CD8-positive, alpha-beta memory T cell (primary cell): ENCODE measurements at places on chromosomes 1 and 21.

GRCh38 chr1:169118227-169118626, 11.7 kb downstream of the ATP1B1 start:
- DNase-seq: no peak

GRCh38 chr1:23899070-23899469, 14.1 kb downstream of the CNR2 start:
- no peak for DNase-seq

DNA sequence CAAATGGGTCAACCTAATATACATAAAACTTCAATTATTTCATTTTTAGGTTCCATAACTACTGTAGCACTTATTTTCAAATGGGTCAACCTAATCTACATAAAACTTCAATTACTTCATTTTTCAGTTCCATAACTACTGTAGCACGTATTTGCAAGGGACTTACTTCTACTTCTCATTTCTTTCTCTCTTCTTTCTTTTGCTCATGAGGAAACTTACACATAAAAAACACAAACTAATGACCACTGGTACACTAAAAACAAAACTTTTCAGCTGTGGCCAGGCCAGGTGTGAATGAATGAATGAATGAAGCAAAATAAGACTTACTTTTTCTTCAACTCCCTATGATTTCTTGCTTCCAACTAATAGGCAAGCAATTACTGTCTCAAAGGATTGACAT, 11.7 kb downstream of the SYDE2 start:
- no peak for DNase-seq

GRCh38 chr1:40783001-40783905, at the start of gene KCNQ4:
KCNQ4 (plus strand) TSS chr1:40783787; CDS start chr1:40784094, 307 bp downstream.
- no peak for DNase-seq

- no peak for DNase-seq
Observed at GRCh38 chr1:156930483-156930882, 10.1 kb downstream of the LRRC71 start.

DNA sequence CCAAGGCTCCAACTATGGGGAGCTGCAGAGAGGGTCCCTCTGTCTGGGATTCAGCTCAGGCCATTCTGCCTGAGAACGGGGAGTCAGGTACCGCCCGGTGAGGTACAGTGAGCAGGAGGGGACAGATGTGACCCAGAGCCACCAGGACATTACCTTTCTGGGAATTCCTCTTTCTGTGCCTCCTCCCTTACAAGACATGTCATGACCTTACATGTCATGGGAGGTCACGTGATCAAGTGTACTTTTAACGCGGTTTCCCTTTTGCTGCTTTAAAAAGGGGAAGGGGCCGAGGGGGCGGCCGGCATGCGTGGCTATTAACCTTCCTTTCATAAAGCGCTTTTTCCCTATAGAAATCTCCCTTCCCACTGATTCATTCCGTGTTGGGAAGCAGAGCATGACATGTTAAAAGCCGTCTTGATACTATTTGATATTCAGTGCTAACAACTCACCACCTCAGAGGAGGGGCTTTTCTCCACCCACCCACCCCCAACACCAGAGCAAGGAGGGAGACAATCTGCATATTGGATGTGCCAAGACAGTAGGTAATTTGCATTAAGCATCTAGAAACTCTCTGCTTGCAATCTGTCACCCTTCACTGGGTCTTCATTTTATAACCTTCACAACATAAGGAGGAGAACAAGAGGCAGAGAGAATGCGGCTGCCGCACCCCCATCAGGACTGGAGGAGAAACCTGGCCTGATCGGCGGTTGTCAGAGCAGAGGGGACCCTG, 113.6 kb upstream of the VAMP3 start:
- no peak for DNase-seq

GRCh38 chr1:115543247-115543646, 98.5 kb upstream of the VANGL1 start:
- no peak for DNase-seq

- no peak for DNase-seq
Observed at GRCh38 chr1:237610157-237610556, 280.6 kb downstream of the ZP4 start.

GRCh38 chr1:89989099-89989498, 5.8 kb upstream of the ZNF326 start:
- no peak for DNase-seq

GRCh38 chr1:151839457-151840403, at the start of gene C2CD4D:
C2CD4D (minus strand) TSS chr1:151839820; CDS start chr1:151838989, 831 bp downstream.
- peak; percentile 77 for DNase-seq

GRCh38 chr1:177088966-177089365, 75.5 kb downstream of the ASTN1 start:
- DNase-seq: no peak

GRCh38 chr1:232421143-232421796, 208.7 kb downstream of the SIPA1L2 start:
- no peak for DNase-seq

DNA sequence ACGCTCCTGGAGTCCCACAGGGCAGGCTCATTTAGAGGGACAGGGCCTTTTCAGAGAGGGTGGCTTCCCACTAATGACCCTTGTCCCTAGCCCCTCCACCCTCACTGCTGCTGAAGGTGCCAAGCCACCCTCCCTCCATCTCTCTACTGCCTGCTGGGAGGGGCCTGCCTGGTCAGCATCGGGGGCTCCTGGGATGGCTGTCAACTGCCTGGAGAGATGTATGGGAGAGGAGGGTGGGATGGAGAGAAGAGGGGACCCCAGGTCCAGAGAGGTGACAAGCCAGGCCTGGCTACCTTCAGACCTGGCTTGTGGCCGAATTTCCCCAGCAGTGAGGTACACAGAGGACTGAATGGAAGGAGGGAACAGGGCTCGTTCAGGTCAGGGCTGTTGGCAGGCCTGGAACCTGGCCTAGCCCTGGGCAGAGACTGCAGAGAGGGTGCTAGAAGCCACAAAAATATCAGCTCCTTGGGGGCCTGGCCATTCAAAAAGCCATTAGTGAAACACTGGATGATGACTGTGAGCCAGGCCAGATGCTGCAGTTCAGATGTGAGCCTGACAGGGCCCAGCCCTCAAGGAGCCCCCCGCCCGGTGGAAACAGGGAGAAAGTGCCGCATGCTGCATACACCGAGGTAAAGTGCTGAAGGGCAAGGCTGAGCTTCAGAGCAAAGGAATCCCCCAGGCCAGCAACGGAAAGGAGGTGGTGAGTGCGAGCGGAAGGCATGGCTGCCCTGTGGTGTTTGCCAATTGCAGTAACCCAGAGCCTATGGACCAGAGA, 20.0 kb downstream of the MMEL1 start:
- no peak for DNase-seq

DNA sequence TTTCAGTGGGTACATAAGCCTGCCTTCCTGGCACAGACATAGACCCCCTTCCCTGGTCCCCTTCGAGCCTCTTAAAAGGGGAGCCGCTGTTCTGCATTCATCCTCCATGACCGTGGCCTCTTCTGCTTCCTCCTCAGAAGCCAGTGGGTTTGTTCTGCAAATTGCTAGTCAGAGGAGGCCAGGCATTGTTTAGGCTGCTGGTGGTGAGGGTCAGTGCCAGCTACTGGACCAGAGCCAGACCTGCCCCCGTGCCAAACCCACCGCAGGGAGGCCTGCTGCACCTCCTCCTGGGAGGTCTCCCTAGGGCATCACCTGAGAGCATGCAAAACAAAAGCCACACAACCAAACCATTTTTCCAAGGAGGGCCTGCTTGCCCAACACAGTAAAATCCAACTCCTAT, 178.4 kb downstream of the MIS18A start:
- DNase-seq: no peak

GRCh38 chr21:33028773-33029384, 3.1 kb downstream of the OLIG2 start:
- DNase-seq: no peak

DNA sequence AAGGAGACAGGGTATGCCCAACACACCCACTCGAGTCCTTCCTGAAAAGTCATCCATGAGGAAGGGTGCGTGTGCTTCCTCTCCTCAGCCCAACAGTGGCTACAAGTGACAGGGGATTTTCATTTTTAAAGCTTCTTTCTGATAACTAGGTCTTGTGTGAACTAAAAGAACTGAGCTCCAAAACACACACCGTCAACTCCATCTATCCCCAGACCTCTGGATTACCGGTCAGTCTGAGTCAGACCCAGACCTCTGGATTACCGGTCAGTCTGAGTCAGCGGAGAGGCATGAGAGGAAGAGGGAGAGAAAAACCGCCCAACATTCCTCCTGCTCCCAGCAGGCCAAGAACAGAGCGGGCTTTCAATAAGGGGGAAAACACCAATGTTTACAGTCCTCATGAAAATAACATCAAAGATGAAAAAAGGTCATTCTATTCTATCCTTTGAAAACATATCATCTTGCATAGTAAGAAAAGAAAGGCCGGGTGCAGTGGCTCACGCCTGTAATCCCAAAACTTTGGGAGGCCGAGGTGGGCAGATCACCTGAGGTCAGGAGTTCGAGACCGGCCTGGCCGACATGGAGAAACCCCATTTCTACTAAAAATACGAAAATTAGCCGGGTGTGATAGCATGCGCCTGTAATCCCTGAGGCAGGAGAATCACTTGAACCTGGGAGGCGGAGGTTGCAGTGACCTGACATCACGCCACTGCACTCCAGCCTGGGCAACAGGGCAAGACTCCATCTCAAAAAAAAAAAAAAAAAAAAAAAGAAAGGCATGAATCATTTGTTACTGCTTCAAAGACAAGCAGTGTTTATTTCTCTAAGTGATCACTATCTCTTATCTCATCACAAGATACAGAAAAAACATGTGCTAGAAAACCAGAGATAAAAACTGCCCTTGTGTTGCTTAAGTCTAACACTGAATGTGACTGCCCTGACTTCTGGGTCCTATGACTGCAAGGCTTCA, 3.4 kb downstream of the PTTG1IP start:
- no peak for DNase-seq

DNA sequence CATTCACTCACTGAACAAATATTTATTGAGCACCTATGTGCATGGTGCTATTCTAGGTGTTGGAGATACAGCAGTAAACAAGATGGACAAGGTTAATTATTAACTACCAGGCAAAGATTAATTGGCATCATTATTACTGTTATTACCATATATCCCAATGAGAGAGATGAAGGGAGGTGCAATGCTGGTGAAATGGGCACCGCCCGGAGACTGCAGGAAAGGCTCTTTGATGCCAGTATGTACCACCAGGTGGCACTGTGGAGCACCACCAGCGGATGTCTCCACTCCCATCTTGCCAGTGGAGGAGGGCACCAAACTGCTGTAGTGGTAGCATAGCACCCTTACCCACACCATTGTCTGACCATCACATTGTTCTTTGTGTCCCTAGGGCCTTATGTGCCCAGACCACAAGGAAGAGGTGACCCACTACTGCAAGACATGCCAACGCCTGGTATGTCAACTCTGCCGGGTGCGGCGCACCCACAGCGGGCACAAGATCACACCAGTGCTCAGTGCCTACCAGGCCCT, 3.0 kb downstream of the TRIM46 start:
- DNase-seq: peak; percentile 74

DNA sequence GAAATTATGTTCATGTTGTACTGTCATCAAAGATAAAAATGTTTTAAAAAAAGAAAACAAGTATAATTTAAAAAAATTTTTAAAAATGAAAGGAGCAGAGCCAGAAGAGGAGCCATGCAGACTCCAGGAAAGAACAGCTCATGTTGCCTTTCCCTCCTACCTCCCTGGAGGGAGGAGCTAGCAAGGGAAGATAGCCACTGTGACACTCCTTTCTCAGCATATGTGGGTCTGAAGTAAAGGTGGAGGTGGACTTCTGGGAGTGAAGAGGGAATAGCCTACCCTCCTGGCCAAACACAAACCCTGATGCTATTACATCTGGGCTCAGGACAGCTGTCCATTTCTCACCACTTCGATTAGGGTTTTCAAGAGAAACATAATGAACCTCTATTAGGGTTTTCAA, 54.2 kb downstream of the SLC2A1 start:
- no peak for DNase-seq

DNA sequence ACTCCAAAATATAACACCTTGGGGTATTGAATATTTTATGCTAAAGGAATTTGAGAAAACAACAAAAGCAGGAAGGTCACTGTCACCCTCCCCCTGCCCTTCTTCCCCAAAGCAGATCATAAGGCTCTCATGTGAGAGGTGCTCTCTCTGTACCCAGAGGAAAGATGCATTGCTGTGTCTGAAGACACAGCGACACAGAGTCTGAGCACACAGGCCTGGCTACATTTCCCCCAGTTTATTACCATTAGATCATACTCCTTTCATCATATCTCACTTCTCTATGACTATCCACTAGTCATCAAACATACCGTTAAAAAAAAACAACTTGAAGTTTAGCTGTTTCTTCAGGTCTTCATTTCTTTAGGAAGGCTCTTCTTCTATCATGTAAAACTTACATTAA, 127.1 kb downstream of the PPIAL4G start:
- DNase-seq: no peak

DNA sequence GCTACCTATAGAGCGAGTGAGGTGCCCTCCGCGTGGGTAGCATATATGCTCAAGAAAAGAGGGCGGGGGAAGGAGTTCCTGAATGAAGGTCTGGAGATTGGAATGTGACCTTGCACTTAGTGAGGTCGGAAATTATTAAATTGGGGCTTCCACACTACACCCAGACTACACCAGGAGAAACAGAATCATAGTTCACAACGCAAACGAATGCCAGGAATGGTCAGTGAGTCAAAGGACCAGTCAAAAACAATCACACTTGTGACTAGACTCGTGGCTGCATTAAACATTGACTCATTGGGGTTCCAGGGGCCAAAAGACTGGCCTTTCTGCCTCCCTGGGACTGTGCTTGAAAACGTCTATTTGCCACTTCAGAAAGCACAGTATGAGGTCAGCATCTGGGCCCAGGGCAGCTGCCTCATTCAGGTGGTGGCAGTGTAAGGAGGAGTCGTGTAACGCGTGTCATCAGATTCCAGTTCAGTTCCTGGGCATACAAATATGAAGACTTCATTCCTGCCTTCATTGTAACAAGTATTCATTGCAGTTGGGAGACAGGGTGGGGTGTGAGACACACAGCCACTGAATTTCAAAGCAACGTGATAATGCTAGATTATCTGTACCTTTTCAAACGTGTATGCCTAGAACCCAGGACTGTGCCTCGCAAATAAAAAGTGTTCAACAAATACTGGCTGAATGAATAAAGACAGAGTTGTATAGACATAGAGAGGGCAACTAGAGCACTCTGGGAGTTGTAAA, at the start of gene YOD1:
Gene YOD1, minus strand, starts transcription at position 18 of the 753 bp plus-strand sequence. CDS start 178 bp downstream, outside the sequence.
- DNase-seq: no peak

GRCh38 chr1:164477343-164477742, 81.6 kb upstream of the PBX1 start:
- no peak for DNase-seq

DNA sequence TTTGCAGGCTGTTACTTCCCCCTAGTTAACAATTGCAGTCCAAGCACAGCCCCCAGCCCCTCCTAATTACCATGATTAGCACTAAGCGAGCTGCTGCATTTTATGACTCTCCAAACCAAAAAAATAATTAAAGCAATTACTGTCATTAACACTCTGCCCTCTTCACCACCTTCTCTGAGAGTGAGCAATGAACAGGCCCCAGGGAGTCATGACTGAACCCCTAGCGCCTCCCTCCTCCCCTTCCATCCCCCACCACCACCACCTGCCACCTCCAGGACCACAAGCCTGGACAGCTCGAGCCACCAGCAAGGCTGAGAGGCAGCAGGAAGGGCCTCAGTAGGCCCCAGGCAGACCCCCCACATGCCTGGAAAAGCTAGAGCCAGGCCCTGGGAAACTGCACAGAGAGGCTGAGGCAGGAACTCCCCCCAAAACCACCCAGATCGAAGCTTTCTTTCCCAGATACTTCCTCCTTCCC, 35.5 kb upstream of the ZC3H12A start:
- no peak for DNase-seq

GRCh38 chr1:212520746-212521145, 87.8 kb upstream of the ATF3 start:
- DNase-seq: no peak

- DNase-seq: no peak
Observed at GRCh38 chr21:37757606-37758376, 158.5 kb downstream of the KCNJ6 start.
